Activated CD4-positive, CD25-positive, alpha-beta regulatory T cell treated with anti-CD3 and anti-CD28 coated beads, Interleukin-2, amount 50 U/mL, for 72 hours (primary cell): ENCODE measurements at places on chromosomes 12 and 14.

DNA sequence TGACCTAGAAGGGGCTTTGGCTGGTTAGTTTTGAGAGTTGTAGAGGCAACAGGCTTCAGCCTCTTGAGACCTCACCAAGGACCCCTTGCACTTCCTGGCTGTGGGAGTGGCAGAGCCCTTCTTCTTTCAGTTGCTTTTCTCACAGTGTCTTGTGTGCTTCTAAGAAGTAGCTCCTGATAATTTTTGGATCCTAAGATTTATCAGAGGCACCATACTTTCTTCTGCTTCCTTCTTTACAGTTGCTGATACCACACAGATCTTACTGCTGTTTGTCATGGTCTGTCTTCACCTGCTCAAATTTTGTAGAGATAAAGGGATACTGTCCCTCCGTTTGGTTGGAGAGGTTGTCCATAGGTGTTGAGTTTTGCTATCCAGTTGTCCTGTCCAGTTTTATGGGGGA is 33.8 kb downstream of the VRK1 start:
- no peak for DNase-seq

GRCh38 chr12:33427071-33427470 is 12.5 kb downstream of the SYT10 start:
- no peak for DNase-seq

DNA sequence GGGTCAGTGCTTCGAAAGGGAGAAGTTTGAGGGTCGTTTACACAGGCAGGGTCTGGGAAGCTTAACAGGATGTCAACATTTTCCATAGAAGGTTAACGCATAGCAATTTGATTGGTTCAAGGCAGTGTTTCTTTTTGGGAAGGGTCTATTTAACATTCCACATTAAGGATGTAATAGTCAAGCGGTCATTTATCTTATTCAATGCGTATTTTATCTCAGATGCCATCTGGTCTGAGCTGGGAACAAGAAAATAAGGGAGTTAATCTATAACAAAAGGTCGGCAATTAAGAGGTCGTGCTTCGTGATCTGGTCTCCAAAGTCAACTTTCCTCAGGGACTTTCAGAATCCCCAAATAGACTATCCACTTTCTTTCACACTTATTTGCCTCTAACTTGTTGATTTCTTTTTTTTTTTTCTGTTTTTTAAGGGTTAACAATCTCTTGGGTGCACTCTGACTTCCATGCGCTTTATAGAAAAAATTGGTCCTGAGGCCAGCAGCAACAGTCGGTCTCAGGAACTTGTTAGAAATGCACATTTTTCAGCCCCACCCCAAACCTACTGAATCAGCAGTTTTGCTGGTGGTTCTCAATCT is 550 bp upstream of the RESF1 start:
- DNase-seq, result no peak

GRCh38 chr12:71685312-71685906 is 473 bp upstream of the TMEM19 start:
- DNase-seq, result no peak

- no peak for DNase-seq
Measured at GRCh38 chr12:49094160-49094974, at the start of gene DHH. Gene DHH, minus strand, starts transcription at chr12:49094801. Its CDS starts 289 bp downstream, at chr12:49094512.

- DNase-seq, result no peak
Measured at GRCh38 chr12:127178052-127178451, 1088.9 kb upstream of the TMEM132C start.

GRCh38 chr12:6849976-6850560 is 1.0 kb downstream of the CDCA3 start:
- DNase-seq, result no peak

DNA sequence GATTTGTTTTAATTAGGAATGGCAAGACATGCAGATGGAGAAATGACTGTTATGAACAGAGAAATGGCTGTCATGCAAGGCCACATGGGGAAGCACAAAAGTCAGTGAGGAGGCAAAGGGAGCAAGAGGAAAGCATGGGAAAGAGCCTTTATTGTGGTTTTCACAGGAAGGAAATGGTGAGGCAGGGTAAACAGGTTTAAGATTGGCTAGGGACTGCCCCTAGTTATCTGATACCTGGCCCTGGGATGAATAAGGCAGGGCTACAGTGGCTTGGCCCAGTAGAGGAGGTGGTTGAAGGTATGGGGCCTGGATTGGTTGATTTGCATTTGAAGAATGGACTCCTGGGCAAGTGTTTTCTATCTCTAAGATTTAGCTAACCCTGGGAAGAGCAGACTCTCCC is 168.7 kb upstream of the CNOT2 start:
- DNase-seq, result no peak

DNA sequence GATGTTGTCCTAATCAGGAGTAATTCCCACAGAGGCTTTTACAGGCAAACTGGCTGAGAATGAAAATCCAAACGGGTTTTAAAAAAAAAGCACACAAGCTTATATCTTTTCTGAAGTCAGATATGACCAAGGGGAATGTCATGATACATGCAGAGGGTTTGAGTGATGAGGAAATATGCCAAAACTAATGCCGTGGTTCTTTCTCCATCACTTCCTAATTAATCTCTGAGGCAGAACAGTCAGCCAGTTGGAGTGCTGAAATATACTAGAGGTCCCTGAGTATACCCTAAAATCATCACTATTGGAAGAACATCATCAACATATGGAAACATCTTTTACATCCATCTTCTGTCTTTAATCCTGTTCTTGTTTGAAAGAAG is 160.8 kb upstream of the FAR2 start:
- no peak for DNase-seq

GRCh38 chr12:48775299-48775698 is 13.6 kb downstream of the ADCY6 start:
- DNase-seq, result no peak
